Motor neuron (in vitro differentiated cells): ENCODE measurements at places on chromosomes 13 and 19. TPM values are rescaled to one million over a fixed set of nuclear protein-coding genes. Genes with fewer than 3 reads are reported as not detected.

DNA sequence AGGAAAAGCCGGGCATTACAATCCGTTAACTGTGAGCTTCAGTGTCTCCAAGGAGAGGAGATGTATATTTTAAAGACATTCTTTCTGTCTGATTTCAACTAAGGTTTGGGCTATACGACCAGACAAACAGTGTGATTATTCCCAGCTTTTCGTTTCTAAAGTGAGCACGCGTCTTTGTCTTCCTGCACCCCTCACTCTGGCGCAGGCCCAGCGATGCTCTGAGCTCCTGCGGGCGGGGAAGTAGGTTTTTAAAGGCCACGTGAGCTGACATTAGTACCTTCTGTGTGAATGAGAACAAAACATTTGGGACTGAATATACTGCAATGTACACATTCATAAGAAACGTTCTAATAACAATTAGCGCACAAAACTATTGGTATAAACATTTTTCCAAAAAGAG lies 15.3 kb upstream of the RANBP3 start:
- no peak for ATAC-seq

DNA sequence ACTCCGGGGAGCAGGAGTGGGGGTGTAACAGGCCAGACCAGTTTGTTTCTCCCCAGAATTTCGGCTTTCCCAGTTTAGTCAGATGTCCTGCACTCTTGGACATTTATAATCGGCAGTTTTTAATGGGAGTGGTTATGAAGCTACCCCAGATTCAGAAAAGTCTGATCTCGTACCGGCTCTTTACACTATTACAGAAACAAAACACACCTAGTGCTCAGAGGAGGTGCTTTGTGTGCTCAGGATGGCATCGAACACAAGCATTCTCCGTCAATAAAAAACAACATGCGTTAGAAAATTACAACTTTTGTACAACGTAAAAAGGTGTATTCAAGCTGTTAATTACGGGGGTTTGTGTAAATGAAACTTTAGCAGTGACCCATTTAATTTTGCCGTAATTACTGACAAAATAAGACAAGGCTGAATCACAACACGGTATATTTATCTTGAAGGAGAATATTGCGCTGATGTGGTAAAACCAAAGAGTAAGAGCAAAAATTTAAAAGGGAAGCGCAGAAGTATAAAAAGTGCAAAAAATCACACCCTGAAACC lies 6.6 kb upstream of the SOX1 start:
- ATAC-seq = no peak

GRCh38 chr19:51514866-51515481 lies 13.4 kb upstream of the SIGLEC12 start:
- peak; percentile 22 for ATAC-seq

- ATAC-seq = peak; percentile 49
These were observed 3.5 kb downstream of the RNF113B start for GRCh38 chr13:98173431-98174152.

DNA sequence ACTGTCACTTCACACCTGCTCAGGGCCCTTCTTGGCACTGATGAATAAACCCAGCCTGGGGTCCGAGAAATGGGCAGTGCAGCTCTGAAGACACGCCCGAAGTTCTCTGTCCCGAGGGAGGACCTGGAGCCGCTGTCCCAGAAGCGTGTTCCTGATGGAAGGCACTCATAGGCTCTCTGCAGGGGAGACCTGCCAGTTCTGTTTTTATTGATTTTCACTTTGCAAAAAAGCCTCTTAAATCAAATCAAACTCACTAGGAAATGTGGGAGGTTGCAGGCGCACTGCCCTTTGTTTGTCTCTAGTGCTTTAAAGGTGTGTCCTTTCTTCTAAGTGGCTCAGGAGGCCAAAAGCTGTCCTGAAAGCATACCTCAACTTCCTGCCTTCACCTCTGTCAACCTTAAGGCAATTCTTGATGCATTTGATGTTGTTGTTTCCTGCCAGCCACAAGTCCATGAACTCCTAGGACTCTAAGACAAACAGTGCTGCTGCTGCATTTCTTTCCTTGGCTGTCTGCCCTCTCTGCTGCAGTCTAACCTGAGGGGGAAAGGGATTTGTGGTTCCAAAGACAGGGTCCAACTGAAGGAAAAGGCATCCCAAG lies 663.2 kb downstream of the UQCRFS1 start:
- no peak for ATAC-seq

DNA sequence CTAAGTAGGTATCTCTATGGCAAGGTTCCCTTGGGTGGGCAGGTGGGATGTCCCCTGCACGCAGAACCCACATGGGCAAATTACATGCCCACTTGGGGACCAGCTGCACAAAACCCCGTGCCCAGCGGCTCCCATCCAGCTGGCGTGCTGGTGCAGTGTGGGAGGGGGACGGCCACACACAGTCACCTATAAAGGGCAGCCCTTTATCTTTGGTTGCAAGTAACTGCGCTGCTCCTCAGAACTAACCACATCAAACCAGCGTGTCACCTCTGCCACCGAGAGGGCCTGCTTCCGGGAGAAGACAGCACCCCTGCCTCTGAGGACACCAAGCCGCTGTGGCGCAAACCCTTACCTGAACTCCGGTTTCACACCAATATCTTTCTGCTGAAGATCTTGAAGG lies 32.2 kb downstream of the ANKRD27 start:
- no peak for ATAC-seq

- ATAC-seq = peak; percentile 90
These were observed at the start of gene ATP11A for GRCh38 chr13:112689303-112690245. TSS of gene ATP11A (plus strand) at chr13:112690038. CDS start at chr13:112690417, 379 bp downstream.

Gene AKAP8L
- 56.5 and 71.1 TPM in 2 replicates for total RNA-seq

Gene EBI3
- total RNA-seq = not detected in 2 replicates

Gene SLC6A16
- 1.5 TPM in 2 replicates for total RNA-seq

Gene PLPPR3
- 35.7 and 48.6 TPM in 2 replicates for total RNA-seq

Gene OR7D2
- total RNA-seq = 0.09 and 0.10 TPM in 2 replicates

Gene CCDC97
- 8.7 and 9.3 TPM in 2 replicates for total RNA-seq
